Endothelial cell (in vitro differentiated cells): ENCODE measurements at places on chromosomes 4 and X.

DNA sequence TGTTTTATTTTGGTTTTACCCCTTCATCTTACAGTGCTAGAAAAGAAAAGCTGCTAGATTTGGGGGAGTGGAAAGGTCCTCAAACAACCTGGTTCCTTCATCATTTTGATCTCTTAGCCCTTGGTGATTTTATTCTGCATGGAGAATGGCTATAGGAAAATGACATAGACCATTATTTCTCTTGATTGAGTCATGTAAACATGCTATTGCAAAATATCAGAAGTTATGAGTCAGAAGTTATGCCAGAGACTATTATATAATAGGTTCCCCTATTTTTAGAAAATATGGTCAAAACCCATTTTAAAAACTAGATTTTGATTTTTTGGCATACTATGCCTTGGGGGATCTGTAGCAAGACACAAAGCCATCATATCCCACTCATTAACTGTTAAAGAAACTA lies 83.7 kb upstream of the FAM9C start:
- DNase-seq: no peak

- DNase-seq: no peak
Observed at GRCh38 chrX:154532690-154533089, 14.0 kb downstream of the G6PD start.

- no peak for DNase-seq
Observed at GRCh38 chr4:22512306-22512705, 3.6 kb downstream of the ADGRA3 start.

DNA sequence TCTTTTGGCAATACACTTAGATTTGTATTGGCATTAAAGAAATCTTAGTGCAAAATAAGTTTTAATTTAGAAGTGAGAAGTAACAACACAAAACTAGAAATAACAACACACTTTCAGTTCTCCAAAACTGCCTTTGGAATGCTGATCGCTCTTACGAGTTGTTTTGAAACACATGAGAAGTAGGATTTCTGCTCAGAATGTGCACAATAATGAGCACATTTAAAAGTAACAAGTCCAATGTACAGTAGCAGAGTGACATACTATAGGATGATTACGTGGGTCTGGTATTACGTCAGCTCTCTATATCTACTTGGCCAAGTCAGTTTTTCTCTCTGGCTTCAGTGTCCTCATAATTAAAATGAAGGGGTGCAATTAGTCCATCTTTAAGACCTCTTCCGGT lies 164.8 kb downstream of the CHM start:
- no peak for DNase-seq

GRCh38 chr4:132297346-132297745 lies 851.7 kb upstream of the PCDH10 start:
- no peak for DNase-seq

GRCh38 chrX:78314561-78314960 lies 12.8 kb downstream of the CYSLTR1 start:
- no peak for DNase-seq

GRCh38 chr4:92791871-92792440 lies 488.2 kb downstream of the GRID2 start:
- no peak for DNase-seq

DNA sequence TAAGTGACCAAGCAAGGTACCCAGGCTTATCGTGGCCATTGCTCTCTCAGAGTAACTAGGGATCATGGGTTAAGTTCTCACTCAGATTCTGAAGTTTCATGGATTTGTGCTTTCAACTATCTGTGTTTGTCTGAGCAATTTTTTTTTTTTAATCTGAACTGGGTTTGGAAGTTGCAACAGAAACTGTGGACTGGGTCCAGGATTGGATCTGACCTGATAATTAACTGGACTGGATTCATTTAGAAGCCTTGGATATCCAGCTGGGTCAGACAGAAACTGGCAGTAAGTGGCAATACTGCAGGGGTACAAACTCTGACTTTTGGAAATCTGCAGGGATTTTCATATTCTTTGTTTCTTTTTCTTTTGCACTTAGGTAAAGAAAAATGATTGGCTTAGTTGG lies 38.7 kb upstream of the FGF2 start:
- DNase-seq: no peak

DNA sequence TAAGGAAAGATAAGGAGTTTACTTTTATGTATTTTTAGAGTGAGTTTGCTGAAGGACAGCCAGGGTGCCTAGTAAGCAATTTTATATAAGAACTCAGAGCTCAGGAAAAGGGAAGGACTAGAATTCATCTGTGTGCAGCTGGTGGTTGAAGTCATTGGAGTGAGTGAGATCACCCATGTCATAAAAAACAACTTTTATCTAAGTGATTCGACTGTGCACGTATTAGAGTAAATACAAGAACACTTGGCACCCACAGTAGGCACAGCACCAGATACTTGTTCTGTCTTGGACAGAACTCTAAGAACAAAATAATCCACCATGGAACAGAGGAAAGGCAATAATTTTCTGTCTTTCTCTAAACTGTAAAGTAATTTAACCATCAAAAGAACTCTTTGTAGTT lies 31.6 kb downstream of the SYNPO2 start:
- DNase-seq: no peak

DNA sequence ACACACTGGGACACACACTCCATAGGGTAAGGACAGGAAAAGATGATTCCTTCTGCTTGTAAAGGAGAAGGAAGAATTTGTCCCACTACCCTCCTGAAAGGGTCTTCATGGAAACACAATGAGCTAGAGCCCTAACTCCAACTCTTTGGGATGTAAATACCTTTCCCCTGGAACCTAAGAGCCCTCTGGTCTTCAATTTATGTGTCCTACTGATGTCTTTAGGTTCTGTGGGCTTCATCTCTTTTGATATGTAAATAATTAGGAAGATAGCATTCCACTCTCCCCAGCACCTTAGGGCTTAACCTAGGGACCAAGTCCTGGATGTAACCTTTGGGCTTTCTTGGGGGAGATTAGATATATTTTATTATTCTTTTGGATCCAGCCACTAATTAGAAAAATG lies 38.3 kb downstream of the PF4 start:
- DNase-seq: no peak

- DNase-seq: no peak
Observed at GRCh38 chr4:179163147-179163546, 1720.9 kb upstream of the AGA start.

DNA sequence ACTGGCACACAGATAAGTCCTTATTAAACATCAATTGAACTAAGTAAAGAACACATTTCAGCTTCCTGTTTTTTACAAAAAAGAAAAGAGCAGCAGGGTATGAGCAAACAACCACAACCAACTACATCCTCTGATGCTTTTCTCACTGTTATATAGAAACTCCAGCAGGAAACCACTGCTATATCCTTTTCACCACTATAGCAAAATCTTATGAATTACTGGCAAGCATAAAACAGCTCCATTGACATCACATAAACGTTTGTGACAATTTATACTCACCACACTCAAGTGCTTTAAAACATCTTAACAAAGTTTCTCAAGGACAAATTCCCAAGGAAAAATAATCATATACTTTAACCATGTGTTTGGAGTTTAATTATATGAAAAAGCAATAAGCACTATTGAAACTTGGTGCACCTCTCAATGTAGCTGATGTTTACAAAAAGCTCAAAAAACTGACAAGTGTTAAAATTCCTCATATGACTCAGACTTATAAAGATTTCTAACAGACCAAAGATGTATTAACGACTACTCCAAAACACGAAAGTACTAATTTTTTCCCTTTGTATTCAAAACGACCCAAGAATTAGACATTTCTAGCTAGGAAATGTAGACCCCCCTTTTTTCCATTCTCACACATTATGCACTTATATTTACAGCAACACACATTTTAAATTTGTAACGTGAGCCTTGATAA lies 12.9 kb downstream of the GPRIN3 start:
- DNase-seq: no peak

DNA sequence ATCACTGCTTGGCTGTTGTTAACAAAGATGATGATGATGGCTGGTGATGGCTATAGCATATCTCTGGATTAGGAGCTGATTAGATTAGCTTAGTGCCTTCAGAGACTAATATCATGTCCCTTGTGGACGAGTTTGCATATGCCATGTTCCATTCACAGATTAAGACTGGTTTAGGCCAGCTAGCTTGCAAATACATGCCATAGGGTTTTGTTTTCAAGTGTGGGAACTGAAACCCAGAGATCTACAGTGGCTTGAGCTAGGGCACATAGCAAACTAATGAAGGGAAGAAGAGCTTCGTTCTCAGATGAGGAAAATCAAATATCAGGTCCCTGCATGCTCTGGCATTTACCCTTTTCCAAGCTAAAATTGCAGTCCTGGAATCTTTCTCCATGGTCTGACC lies 492.3 kb downstream of the MAGEE1 start:
- DNase-seq: no peak

DNA sequence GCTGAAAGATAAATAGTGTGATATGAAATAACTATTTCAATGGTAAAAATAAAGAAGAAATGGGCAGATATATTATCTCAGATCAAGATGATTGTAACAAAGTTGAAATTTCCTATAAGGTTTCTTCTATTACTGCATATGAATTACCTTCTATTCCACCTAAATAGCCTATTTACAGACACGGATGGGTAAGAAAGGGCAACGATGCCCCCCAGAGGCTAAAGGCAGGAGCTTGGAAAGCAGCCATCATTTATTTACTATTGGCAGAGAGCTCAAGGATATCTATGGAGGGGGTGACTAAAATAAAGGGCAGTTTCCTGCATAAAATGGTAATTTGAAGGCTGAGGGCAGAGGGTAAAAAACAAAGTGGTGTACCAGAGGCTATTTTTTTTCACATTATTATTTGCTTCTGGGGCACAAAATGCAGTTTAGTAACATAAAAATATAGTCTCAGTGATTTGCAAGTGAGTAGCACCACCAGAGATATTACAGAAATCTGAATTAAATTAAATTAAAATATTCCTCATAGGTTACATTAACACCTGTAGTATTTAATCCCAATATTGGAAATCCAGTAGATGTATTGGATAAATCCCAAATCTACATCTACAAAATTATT lies 123.1 kb downstream of the BTC start:
- DNase-seq: peak; percentile 61

DNA sequence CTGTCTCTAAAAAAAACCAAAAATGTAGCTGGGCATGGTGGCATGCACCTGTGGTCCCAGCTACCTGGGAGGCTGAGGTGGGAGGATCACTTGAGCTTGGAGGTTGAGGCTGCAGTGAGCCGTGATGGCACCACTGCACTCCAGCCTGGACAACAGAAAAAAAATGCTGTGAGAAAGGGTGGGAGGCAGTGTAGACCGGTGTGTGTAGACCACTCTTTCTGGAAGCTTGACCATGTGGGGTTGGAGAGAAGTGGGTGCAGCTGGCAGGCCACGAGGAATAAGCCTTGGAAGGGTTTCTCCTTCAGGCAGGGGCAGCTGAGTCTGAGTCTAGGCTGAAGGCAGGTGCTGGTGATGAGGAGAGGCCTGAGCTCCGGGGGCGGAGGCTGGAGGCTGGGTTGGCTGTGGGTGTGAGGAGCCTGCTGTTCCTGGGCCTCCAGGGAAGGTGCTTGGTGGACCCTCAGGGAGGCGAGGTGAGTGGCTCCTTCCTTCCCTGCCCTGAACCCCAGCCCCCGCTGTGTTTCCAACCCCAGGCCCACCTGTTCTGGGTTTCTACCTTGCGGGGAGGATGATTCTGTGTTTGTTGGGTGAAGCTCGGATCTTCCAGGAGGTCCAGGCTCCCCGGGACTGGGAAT lies 9.3 kb upstream of the TBC1D14 start:
- no peak for DNase-seq
